Cardiac ventricle fibroblast (primary cell): ENCODE measurements at places on chromosomes 12 and 14. TPM values are rescaled to one million over a fixed set of nuclear protein-coding genes. Genes with fewer than 3 reads are reported as not detected.

Gene ACOT6
- total RNA-seq = not detected in 2 replicates

Gene DTX1
- total RNA-seq = 1.4 and 2.5 TPM in 2 replicates

Gene CMTM5
- total RNA-seq = not detected in 2 replicates

Gene ALDH1L2
- total RNA-seq = 53.7 and 54.4 TPM in 2 replicates

Gene MYF5
- total RNA-seq = not detected in 2 replicates

Gene MAPKAPK5
- 22.2 and 29.2 TPM in 2 replicates for total RNA-seq

Gene IL31
- total RNA-seq = not detected in 2 replicates

Gene PSMA3
- 83.3 and 90.4 TPM in 2 replicates for total RNA-seq

Gene SDR9C7
- total RNA-seq = not detected in 2 replicates

Gene KLRC2
- not detected in 2 replicates for total RNA-seq

Gene ACOT4
- total RNA-seq = 0.69 and 0.73 TPM in 2 replicates

Gene PIWIL1
- not detected in 2 replicates for total RNA-seq

Gene METTL25
- 4.9 and 10.5 TPM in 2 replicates for total RNA-seq

Gene SMCO2
- total RNA-seq = not detected in 2 replicates

Gene RNF212B
- not detected in 2 replicates for total RNA-seq

Gene PSMB11
- not detected in 2 replicates for total RNA-seq

Gene LRP1-AS
- not detected in 2 replicates for total RNA-seq

Gene SPTB
- not detected in 2 replicates for total RNA-seq

Gene DHRS2
- total RNA-seq = 1.7 TPM in 1 of 2 replicates, not detected in the other

Gene INHBE
- not detected in 2 replicates for total RNA-seq

Gene EGLN3
- total RNA-seq = 6.4 and 7.6 TPM in 2 replicates

Gene LRRC43
- 1.2 and 1.8 TPM in 2 replicates for total RNA-seq

Gene MMP14
- total RNA-seq = 410 and 461 TPM in 2 replicates

Gene NANOG
- not detected in 2 replicates for total RNA-seq

Gene CLEC2A
- not detected in 2 replicates for total RNA-seq

Gene SOCS4
- 7.6 and 8.1 TPM in 2 replicates for total RNA-seq

Gene LMBR1L
- total RNA-seq = 18.1 and 23.3 TPM in 2 replicates

Gene WNT1
- total RNA-seq = not detected in 2 replicates

Gene LRTM2
- not detected in 2 replicates for total RNA-seq

Gene CCDC177
- 0.20 TPM in 1 of 2 replicates, not detected in the other for total RNA-seq
